WERI-Rb-1 (cell line): ENCODE measurements at places on chromosomes 3 and 15.

GRCh38 chr15:68989541-68990230, 24.8 kb upstream of the NOX5 start:
- no peak for DNase-seq

DNA sequence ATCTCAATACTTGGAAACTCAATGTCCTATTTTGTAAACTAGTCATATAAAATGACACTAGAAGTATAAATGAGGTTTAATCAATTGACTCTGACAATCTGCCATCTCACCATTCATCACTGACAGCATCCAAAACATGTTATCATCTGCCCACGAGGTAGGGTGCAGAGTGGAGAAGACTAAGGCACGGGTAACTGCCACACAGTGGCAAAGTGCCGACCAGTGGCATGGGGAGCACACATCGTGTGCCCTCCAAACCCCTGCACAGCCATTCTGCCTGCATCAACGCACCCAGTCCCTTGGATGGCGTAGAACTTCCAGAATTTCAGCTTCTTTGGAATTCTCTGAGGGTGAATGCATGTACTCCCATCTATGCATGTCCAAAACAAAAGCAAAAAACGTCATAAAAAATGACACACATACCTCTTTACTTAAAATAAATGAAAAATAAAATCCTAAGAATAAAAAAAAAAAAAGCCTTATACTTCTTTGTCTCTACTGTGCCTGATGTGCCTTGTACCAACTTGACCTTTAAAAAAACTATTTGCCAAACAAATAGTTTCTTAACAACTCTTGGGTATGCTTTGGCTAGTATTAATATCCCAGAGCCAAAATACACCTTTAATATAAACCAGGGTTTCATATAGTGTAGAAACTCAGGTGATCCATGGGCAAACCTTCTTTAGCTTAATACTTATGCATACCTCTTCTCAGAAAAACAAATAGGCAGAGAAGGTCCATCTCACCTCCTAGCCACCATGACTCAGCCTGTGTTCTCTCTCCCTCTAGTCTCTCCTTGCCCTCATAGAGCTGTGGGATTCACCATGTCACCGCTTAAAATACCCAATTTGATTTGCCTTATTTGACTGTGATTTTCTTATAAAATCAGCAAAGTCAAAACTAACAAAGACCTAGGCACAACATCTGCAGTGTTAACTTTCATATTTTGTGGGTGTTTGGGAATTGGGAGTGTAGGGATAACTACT, 12.7 kb downstream of the CPOX start:
- DNase-seq: no peak

DNA sequence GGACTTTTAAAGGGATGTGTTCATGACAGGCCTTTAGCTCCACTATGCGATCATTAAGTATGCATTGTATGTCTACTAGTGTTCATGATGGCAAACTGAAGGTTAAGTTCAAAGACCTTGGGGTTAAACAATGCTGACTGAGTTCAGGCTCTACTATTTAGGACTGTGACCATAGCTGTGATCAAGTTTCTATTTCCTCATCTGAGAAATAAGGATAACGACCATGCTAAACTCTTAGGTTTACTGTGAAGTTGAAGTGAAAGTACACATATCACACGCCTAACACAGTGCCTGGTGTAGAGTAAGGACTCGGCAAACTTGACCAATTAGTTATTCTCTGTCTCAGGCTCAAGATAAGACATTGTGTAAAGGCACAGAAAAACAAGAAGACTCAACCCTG, 243.2 kb downstream of the MBNL1 start:
- no peak for DNase-seq

DNA sequence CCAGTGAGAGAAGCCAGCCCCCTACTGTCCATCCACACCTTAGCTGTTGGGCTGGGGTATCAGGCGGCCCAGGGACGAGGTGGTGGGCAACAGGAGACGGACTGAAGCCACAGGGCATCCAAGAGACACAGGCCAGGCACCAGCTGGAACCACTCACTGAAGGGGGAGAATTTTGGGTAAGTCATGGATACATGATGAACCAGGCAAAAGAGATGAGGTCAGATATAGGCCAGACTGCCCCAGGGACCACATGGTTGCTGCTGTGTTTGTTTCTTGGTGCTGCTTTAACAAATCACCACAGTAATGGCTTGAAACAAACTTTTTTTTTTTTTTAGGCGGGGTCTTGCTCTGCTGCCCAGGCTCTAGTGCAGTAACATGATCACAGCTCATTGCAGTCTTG, 66.4 kb downstream of the SEMA5B start:
- DNase-seq: no peak

DNA sequence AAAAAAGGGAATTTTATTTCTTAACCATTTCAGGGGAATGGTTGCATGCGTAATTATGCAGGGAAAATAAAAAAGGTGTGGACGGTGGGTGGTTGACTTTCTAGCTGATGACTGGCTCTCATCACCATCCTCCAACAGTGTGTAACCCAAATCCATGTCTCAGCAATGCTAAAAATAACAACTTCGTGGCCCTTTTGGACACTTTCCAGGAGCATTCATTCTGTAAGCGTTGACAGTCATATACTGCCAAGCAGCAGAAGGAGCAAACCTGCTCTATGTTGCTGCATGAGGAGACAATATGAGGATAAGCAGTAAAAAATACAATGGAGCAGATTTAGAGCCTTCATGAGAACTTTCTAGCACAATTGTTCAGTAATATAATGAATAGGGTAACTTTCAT, 189.1 kb downstream of the ANXA2 start:
- DNase-seq: no peak

- DNase-seq: peak; percentile 97
These were observed at the start of gene MEIS2 for GRCh38 chr15:37100109-37100965. Gene MEIS2 (minus strand): TSS chr15:37100549. CDS start chr15:37099466, 1,083 bp downstream.

DNA sequence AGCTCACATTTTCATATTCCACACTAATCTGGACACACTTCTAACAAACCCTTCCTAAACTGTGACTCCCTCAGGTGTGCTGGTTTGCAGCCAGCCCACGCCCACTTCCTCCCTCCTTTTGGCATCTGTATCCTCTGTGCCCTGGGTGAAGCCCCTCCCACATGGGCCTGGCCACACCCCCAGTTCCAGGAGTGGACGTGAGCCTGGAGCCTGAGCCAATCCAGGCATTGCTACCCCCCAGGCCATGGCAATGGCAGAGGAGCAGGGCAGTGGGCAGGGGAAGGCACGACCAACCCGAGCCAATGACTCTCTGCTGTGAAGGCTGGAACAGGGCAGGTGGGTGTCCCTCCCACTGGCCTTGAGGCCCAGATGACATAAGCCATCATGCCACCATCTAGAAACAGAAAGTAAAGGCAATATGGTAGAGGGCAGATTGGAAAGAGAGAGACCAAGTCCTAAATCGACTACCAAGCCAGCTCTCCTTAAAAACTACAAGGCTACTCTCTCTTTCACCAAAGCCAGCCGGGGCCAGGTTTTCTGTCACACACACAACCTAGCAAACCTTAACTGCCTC, 18.6 kb downstream of the FAM174B start:
- peak; percentile 67 for DNase-seq

DNA sequence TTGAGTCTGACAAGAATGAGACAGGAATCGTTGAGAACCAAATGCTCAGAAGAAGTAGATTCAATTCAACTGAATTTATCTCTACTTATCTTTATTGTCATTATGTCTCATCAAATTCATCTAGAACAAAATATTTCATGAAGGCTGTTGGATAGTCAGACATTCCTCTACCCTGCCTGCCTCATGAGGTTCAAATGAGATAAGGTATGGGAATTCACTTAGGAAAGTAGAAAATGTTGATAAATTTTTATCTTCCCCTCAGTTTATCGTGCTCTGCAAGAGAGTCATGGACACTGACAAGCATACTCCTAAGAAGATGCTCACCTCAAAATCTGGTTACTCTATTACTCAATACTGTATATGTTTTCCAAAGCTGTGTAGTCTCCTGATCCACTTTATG, 149.7 kb upstream of the CDIN1 start:
- DNase-seq: no peak

GRCh38 chr15:92613841-92614240, 41.7 kb downstream of the FAM174B start:
- DNase-seq: no peak

GRCh38 chr3:20240154-20240883, 54.3 kb upstream of the SGO1 start:
- no peak for DNase-seq

DNA sequence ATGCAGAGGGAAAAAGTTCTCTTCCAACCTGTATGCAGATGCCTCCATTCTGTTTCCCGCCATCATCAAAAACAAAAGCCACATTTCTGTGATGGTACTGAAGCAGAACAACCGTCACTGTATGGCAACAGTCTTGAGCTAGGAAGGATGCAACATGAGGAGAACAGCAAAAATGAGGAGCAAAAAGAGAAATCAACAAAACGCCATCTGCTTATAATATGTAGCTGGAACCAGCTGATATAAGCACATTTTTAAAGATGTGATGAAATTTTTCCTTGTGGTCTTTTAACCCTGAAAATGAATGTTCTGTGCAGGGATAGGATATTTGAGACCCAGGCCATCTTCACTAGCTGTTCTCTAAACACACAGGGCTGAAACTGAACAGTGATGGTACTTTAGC, 287.0 kb downstream of the ZIC4 start:
- no peak for DNase-seq

DNA sequence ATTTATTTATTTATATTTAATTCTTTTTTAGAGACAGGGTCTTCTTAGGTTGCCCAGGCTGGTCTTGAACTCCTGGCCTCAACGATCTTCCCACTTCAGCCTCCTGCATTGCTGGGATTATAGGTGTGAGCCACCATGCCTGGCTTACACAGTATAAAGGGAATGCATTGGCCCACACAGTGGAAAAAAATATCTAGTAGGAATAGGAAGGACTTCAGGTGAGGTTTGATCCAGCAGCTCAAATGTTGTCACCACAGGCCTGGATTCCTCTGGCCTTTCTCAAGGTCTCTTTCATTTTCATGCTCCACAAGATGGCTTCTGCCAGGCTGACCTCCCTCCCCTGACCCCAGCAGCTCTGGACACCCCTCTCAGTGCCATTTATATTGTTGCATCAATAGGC, 2.1 kb upstream of the SPTBN5 start:
- no peak for DNase-seq

- no peak for DNase-seq
These were observed 218.5 kb upstream of the ROBO1 start for GRCh38 chr3:79986338-79986737.

GRCh38 chr3:15086699-15087098, 12.2 kb downstream of the RBSN start:
- DNase-seq: no peak

DNA sequence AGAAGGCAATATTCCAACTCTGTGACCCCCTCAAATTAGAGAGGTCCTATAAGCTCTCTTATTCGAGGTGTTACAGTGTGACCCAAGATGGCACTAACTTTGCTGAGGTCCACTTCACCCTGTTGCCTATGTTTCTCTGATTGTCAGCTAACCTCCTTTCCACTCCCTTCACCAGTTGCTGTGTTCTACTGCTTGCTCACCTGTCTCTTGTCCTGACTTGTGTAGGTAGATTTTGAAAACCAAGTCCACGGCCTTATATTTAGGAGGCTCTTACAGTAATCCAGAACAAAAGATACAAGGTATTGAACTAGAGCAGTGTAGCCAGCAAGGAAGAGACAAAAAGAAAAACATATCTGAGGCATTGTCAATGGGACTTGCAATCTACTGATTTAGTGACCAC, 20.1 kb upstream of the GSK3B start:
- no peak for DNase-seq
